ENCODE measurements at places on chromosomes 6 and 20. TPM values are rescaled to one million over a fixed set of nuclear protein-coding genes. Genes with fewer than 3 reads are reported as not detected.

- DNase-seq, result peak; percentile 87
These were observed 7.5 kb downstream of the SNX5 start for GRCh38 chr20:17960927-17961586.

GRCh38 chr20:16760431-16761304, 12.5 kb downstream of the OTOR start:
- no peak for DNase-seq

GRCh38 chr6:56346958-56347357, 99.6 kb upstream of the COL21A1 start:
- no peak for DNase-seq

DNA sequence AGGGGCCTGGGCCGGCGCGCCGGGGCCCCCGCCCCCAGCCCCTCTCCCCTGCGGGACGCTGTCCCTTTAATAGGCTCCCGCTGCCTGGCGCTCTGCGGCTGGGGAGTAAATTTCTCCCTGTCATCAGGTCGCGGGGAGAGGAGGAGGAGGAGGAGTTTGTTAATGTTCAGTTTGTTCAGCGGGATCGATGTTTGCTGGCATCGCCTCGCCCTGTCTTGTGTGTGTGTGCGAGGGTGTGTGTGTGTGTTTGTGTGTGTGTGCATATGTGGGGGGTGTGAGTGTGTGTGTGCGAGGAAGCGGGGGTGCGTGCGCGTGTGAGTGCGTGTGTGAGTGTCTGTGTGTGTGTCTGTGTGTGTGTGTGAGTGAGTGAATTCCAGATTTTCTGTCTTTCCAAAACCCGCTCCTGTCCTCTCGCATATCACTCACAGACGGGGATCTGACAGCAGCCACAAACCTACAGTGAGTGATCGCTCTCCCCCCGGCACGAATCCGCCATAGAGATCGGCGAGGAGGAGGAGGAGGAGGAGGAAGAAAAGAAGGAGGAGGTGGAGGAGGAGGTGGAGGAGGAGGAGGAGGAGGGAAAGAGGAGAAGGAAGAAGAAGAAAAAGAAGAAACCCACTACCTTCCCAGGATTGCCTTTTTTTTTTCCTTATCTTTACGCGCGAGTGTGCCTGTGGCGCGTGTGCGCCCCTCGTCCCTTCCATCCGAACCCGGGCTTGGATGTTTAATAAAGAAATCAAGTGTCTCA, at the start of gene TSHZ2:
Gene TSHZ2, plus strand, starts transcription at position 169 of the 748 bp plus-strand sequence. CDS start 936 bp downstream, outside the sequence.
- DNase-seq, result peak; percentile 24

DNA sequence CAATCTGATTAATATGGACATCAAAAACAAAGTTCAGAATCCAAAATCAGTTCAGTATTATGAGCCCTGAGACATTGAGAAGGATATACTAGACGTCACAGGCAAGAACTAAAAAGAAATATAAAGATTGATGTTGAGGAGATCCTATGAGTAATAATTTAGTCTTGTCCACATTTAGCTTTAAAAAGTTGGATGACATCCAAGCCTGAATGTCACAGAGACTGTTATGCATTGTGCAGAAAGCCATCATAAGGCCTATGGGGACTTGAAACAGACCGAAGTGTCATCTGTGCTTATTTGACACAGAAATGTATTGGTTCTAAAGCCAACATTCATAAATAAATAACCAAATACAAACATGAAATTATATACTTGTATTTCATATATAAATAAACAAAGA, 581.8 kb upstream of the MMS22L start:
- DNase-seq, result no peak

DNA sequence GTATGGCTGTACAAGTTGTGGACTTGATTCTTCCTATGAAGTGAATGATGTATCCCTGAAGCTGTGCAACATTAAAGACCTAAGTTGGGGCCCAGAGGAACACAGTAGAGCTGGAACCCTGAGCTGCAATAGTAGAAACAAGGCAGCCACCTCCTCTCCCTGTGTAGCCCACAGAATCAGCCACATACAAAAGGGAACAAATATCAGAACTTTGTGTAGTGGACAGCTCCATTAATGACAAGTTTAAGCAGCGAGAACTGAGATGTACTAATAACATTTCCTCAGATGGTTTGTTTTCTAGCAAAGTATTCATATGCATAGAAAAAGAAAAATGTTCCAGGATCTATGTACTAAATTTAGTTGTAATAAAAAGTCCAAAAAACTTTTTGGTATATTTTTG, 19.2 kb downstream of the PHACTR1 start:
- DNase-seq, result no peak

DNA sequence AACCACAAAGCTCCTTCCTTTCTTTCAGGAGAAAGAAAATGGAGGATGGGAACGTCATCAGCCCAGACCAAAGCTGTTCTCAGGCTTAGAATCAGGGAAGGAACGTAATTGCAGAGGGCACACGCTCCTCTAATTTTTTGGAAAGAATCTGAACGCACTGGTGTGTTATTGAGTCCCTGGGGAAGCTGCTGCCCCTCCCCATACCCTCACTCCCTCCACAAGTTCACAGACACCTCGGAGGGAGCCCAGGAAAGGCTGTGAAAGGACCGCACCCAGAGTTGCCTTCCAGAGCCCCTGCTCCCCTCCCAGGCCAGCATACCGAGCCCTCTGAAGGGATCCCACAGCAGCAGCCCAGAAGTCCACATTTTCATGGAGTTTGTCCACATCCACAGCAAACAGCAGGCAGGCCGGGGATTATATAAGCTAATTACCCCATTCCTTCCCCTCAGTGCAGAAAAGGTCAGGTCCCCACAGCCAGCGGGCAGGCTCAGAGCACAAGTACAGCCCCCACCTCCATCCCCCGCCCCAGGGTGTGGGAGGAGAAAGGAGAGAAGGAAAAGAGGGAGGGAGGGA, 53.7 kb downstream of the ANKRD60 start:
- peak; percentile 24 for DNase-seq

GRCh38 chr6:44704240-44705150, 317.0 kb downstream of the CDC5L start:
- no peak for DNase-seq

DNA sequence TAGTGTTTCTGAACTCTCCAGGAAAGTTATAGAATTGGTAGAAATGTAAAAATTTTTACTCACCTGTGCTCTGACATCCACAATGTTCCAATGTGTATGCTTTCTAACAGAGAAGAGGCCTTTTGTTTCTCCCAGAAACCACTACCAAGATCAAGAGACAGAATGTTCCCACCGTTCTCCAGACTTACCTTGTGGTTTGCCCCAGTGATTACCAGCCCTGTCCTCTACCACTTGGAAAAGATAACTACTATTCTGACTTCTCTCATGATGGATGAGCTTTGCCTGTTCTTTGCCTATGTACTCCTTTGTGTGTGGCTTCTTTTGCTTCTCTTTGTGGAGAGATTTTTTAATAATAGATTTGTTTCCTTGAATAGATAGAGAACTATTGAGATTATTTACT, 173.0 kb upstream of the SCGN start:
- DNase-seq, result peak; percentile 20

DNA sequence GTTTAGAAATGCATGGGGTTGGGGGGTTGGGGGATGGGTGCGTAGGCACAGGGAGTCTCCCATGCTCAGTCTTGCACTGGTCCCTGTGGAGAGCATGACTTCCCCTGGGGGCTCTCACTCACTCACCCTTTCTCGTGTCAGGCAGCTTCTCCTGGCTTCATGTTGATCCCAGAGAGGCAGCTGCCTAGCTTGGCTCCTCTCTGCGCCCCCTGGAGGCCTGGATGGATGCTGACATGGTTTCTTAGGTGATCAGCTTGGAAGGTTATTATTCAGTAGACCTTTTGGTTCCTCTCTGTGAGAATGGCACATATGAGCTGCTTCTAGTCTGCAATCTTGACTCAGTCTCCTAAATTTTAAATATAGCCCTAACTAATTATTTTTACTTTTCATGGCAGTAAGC, 109.3 kb upstream of the FAM83B start:
- no peak for DNase-seq

DNA sequence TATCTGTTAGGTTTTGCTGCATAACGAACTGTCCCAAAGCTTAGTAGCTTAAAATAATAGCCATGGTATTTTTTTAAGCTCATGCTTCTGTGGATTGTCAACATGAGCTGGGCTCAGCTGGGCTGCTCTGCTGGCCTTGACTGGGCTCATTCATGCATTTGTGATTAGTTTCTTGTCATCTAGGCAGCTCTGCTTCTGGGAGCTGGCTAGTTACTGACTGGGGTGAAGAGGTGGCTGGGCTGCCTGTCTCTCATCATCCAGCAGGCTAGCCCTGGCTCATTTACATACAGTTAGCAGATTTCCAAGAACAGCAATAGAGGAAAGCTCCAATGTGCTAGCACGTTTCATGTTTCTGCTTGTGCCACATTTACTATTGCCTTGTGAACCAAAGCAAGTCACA, 165.1 kb upstream of the PCSK2 start:
- no peak for DNase-seq

DNA sequence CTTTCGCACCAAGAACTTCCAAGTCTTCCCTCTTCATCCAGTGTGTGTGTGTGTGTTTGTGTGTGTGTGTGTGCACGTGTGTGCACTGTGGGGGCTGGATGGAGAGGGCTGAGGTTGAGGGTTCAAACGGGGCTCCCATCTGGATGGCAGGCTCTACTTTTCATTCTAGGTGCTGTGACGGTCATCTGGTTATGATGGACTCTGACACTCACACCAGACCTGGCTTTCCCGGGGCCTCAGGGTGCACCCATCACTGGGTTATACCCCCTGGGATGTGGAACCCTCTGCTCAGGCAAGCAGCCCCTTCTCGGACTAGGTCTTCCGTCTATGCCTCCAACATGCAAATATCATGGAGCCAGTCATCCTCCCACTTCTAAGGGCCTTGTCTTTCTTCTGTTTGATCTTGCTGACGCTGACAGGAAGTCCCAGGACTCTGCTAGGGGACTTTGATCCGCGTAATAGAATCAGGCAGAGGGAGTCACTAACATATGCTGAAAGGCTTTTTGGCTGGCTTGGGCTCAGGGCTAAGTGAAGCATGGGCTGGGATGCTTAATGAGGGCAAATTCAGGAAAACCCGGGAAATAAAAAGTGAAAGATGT, 313.6 kb downstream of the CDC5L start:
- no peak for DNase-seq

DNA sequence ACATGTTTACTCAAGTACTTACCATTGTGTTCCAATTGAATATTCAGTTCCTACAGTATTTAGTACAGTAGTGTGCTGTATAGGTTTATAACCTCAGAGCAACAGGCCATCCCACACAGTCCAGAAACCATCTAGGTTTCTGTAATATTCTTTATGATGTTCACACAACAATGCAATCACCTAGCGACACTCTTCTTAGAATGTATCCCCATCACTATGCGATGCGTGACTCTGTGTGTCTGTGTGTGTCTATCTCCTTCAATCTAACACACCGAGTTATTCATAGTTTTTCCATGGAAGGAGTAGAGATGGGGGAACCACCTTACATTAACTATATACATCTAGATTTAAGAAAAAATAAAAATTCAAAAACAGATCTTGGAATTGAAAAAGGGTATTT, 161.7 kb downstream of the INSM1 start:
- no peak for DNase-seq

GRCh38 chr6:46914279-46914810, 7.4 kb downstream of the ADGRF5 start:
- DNase-seq, result peak; percentile 11

DNA sequence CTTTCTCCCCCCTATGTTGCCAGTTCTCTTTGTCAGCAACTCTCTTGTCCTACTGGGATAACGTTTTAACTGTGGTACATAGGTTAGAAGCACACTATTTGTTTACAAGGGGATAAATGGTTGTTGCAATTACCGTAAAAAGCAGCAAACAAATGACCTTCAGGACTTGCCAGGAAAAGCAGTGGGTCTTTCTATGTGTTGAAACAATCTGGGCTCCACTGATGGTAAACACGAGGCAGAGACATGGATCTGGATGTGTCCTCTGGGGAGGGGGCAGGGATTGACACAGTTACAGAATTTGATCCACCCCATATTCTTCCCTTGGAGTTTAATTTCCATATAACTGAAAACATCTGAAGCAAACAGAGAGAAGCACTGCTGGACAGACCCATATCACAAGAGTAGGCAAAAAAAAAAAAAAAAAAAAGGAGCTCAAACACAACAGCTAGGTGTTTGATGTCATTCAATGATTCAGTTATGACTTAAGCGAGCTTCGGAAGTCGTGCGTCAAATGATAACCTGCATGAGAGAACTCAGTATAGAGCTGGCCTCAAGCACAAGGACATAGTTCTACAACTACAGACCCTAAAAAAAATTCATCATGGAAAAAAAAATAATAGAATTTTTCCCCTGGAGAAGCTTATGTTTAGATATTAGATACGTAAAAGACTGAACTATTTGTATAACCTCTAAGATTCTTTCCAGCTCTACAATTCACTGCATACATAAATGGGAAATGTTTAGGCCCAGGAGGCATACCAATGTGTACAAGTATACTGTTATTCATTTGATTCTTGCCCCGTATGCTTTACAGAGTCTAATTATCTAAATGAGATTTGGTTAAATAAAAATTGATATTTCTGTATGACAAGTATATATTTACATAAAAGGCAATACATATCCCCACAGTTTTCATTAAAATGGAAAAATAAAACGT, 127.7 kb downstream of the ALDH8A1 start:
- peak; percentile 56 for DNase-seq

- no peak for DNase-seq
These were observed 318.8 kb downstream of the ZFAND3 start for GRCh38 chr6:38138374-38138773.

GRCh38 chr6:163599136-163599535, 184.6 kb downstream of the QKI start:
- DNase-seq, result no peak

- no peak for DNase-seq
These were observed 41.9 kb upstream of the TAB2 start for GRCh38 chr6:149275621-149276020.

GRCh38 chr6:105250533-105250932, 70.7 kb upstream of the POPDC3 start:
- no peak for DNase-seq

DNA sequence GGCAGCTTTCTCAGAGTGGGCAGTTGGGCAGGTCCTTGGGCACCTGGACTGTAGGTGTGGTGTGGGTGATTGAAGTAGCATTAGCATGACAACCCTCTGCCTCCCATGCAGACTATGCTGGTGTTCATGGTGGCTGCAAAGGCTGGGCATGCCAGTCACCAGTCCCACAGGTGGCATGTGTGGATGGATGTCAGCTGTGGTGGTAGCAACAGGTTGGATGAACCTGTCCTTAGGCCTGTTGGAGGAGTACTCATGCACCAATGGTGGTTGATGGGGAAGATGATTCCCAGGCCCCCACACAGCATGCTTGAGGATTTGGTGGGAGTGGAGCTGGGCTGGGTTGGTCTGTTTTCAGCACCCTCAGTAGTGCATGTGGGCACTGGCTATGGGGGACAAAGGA, 251.1 kb downstream of the PAX1 start:
- DNase-seq, result no peak

GRCh38 chr20:20955892-20956291, 150.3 kb downstream of the LINC00237 start:
- no peak for DNase-seq

The COX4I2 gene
- not detected for total RNA-seq

The RAD21L1 gene
- total RNA-seq, result not detected

The IL20RA gene
- total RNA-seq, result 0.43 TPM

The COL19A1 gene
- total RNA-seq, result 0.32 TPM

The C20orf202 gene
- not detected for total RNA-seq

The BPIFA2 gene
- not detected for total RNA-seq

The FOXP4 gene
- 4.5 TPM for total RNA-seq

The AVP gene
- not detected for total RNA-seq

The NTSR1 gene
- under 0.01 TPM for total RNA-seq

The SNRPB gene
- 146 TPM for total RNA-seq

The F13A1 gene
- not detected for total RNA-seq

All from fibroblast of villous mesenchyme (primary cell).